ENCODE measurements at places on chromosomes 16 and 17. TPM values are rescaled to one million over a fixed set of nuclear protein-coding genes. Genes with fewer than 3 reads are reported as not detected.

CFAP52 gene
- total RNA-seq, result under 0.01 TPM

CCL14 gene
- not detected for total RNA-seq

ACSM5 gene
- not detected for total RNA-seq

CACNG5 gene
- total RNA-seq, result not detected

SCIMP gene
- not detected for total RNA-seq

CCR7 gene
- under 0.01 TPM for total RNA-seq
